Colonic mucosa (tissue), 4 donors: ENCODE measurements at places on chromosomes 4 and X. TPM values are rescaled to one million over a fixed set of nuclear protein-coding genes. Genes with fewer than 3 reads are reported as not detected.

GRCh38 chrX:13053171-13053570, 8.8 kb upstream of the FAM9C start:
- DNase-seq = no peak

Gene NHS
- 4.3 TPM for total RNA-seq

GRCh38 chr4:5638976-5639375, 69.4 kb downstream of the EVC2 start:
- DNase-seq = no peak

Gene GK
- total RNA-seq = 30.0 TPM

Gene POU4F2
- not detected for total RNA-seq

- DNase-seq = no peak
Measured at GRCh38 chr4:107155366-107155765, 119.3 kb upstream of the DKK2 start.

Gene HTRA3
- 1.3 TPM for total RNA-seq

GRCh38 chr4:157795495-157795894, 377.3 kb downstream of the GASK1B start:
- no peak for DNase-seq

Gene ALB
- total RNA-seq = 3.2 TPM

- no peak for DNase-seq
Measured at GRCh38 chrX:141989134-141989533, 85.4 kb downstream of the MAGEC1 start.
